ENCODE measurements at places on chromosomes 2 and 18.

DNA sequence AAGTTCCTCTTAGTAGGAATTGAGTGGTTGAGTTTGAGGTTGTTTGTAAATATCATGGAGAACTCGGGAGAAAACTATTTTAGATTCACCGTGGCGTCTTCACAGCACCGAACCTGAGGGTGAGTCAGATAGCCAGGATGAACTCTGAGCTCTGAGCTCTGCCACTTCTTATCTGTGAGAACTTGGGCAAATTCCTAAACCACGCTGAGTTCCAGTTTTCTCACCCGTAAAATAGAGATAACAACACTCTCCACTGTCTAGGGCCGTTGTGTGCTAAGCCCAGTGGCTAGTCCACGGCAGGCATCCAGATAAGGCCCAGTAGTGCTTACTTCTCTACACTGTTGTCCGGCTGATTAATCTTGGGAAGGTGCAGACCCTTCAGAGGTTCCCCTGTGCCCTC is 7.0 kb downstream of the KIF5C start:
- DNase-seq, result no peak

GRCh38 chr18:35703043-35703688 is 121.6 kb downstream of the GALNT1 start:
- DNase-seq, result no peak

DNA sequence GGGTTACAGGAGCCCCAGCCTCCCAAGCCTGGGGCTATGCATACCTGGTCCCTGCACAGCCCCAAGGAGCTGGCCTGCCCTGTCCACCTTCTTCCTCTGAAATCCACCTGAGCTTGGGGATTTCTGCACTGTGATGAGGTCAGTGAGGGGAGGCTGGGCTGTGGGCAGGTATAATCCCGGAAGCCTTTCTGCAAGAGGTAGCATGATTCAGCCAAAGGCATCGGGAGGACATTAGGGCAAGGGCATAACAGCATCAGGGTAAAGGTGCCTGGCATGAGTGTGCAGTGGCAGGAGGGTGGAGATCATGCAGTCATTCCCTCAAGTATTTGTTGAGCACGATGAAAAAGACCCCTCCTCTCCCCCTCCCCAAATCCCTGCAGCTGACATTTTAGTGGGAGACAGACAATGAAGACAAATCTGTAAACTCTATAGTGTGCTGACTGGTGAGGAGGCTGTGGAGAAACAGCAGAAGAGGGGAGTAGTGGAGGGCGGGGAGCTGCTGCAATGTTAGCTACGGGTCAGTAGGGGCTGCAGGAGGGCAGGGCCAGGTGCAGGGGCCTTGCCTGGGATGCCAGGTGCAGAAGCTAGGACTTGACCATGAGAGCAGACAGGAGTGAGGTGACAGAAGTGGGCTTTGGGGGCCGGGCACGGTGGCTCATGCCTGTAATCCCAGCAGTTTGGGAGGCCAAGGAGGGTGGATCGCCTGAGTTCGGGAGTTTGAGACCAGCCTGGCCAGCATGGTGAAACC is 18.7 kb downstream of the ZFP36L2 start:
- no peak for DNase-seq

DNA sequence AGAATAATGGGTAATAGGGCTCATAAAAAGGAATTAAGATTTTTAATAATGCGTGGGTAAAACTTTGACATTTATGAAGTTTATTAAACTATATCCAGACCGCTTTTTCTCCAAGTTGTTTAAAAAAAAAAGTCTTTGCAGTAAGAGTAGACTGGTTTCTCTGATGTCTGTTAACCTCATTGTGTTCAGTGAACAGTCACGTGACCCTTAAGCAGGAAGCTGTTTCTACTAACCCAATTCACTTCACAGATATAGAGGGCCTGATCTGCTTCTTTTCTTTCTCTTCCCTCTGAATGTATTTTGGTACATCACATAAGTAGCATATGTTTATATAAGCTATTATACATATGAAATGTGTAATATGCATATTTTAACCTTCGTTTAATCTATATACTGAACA is 1011.3 kb upstream of the CELF4 start:
- DNase-seq, result peak; percentile 37

DNA sequence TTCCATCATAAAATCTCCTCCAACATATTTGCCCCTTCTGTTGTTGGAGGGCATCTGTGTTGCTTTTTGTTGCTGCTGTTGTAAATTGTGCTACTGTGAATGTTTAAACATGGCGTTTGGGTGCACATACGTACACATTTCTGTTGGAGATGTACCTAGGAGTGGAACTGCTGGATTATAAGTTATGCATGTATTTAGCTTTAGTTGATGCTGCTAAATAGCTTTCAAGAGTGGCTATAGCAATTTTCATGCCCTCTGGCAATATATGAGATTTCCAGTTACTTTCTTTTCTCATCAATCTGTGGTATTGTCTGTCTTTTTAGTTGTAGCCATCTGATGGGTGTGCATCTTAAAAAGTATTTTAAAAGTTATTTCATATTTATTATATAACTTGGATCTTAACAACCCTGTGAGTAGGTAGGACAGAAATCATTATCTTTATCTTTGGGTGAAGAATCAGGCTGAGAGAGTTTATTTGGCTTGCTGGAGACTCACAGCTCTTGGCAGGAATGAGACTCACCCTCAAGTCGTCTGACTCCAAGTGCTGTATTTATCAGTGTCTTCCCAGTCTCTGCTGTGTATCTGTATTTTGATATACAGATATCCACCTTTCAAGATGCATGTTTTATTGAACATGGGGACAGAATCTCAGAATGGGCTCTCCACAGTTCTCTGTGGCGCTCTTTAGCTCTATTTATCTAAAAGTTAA is 16.9 kb downstream of the ZNF236 start:
- no peak for DNase-seq

DNA sequence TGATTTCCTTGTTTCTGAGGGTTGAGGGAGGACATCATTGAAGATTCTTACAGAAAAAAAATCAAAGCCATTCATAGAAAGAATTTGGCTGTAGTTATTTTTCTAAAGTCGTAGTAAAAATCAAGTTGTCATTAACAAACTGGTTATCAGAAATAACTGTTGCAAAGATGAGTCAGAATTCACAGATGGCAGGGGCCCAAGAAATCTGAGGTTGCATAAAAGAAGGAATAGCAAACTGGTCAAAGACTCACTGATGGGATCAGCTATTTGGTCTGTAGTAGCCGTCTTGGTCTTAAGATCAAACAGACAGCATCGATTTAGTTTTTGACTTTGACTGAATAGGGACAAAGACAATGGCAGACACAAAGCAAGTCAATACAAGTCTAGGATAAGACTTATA is 334.3 kb downstream of the FIGN start:
- no peak for DNase-seq

- no peak for DNase-seq
Measured at GRCh38 chr2:176056406-176056805, 27.4 kb downstream of the EVX2 start.

GRCh38 chr18:80154293-80154692 is 45.2 kb downstream of the ADNP2 start:
- DNase-seq, result no peak

DNA sequence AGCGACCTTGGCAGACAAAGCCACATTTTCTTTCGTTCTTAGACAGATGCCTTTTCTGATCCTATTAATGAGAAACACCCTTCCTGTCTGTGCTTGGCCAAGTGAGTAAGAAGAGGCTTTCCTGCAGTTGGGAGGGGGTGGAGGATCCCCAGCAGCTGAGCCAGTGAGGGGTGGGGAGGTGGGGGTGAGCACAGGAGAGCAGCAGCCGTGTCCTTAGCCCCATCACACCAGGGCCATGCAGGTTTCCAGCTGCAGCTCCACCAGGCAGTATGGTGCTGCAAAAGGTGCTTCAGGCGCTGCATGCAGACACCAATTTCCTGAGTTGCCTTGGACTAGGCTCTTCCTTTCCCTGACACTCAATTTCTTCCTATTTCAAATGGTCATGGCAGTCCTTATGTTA is 123.3 kb upstream of the SIX2 start:
- DNase-seq, result no peak

DNA sequence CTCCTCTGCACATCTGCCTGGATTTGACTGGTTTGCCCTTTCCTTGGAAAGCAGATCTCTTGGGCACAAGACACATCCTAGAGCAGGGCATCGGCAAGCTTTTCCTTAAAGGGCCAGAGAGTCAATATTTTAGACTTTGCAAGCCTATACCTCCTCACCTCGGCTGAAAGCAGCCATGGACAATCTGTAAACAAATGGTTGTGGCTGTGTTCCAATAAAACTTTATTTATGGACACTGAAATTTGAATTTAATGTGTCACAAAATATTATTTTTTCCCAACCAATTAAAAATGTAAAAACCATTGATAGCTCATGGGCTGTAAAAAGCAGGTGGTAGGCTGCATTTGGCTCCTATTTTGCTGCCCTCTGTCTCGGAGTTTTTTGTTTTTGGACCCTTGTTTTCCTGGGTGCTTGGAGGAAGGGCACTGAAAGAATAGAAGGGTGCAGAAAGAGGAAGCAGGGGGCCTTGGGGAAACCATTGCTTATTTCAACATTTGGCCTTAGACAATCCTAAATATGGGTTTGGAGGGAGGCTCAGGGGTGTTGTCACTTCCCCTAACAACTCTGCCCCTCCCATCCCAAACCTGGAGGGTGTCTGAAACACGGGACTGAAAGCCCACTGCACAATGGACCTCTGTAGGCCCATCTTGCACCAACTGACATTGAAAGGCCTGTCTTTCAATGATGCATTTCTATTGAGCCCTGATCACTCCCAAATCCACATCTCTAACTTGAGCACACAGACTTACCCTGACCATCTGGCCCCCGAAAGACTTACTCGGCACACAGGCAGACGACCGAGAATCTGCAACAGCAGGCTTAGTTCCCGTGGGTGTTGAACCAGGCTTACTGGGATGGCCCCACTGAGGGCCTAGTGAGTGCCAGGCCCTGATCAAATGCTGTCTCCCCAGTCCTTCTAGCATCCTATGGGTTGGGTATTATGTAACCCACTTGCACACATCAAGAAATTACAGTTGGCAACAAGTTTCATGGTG is 7.1 kb upstream of the ZFP36L2 start:
- DNase-seq, result no peak

DNA sequence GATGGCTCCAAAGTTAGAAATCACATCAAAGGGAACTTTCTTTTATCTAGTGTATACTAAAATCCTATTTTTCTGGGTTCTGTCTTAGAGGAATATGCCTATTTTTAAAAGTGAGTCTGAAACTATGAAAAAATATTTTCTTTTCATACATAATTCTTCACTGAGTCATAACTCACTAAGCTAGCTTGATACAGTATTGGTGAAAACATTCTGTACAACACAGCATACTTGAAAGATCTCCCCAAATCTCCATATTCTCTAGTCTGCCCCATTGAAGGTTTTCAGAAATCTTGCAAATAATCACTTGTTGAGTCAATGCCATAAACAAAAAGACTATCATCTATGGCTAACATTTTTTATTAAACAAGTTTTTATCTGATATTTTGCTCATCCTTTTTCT is 44.5 kb downstream of the COL3A1 start:
- DNase-seq, result no peak

- DNase-seq, result no peak
Measured at GRCh38 chr2:217636991-217637561, 365.7 kb downstream of the TNS1 start.

- no peak for DNase-seq
Measured at GRCh38 chr2:201280191-201281040, 20.1 kb downstream of the CASP8 start.

GRCh38 chr2:65142515-65142914 is 12.6 kb upstream of the RAB1A start:
- no peak for DNase-seq
